IPS DF 6.9 (cell line): ENCODE measurements at places on chromosomes 12 and 14.

DNA sequence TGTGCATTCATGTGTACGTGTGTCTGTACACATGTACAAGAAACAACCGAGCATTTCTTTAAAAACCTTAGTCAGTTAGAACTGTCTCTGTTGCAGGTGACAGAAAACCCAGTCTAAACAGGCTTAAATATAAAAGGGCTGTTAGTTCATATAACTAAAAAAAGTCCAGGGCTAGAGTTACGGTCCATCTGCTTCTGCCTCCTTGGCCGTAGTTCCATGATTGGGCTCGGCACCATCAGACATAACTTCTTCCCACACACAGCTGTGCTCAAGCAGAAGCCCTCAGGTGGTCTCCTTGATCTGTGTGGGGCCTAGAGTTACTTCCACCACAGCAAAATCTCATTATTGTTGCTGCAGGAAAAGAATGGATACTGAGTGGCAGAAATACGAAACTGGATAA, 34.6 kb downstream of the CKB start:
- DNase-seq, result no peak

DNA sequence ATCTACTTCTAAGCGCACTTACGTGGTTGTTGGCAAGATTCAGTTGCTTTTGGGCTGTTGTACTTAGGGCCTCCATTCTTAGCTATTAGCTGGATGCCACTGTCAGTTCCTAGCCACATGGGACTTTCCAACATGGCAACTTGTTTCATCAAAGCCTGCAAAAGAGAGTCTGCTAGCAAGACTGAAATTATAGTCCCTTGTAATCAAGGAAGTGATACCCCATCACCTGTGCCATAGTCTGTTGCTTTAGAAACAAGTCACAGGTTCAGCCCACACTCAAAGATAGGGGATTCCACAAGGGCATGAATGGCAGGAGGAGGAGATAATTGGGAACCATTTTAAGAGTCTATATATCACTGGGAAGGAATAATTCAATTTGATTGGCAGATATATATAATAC, 27.1 kb upstream of the SLC17A8 start:
- no peak for DNase-seq

GRCh38 chr14:90319634-90320541, 11.9 kb downstream of the NRDE2 start:
- DNase-seq, result no peak

GRCh38 chr12:91094032-91094662, 17.1 kb downstream of the LUM start:
- no peak for DNase-seq

- DNase-seq, result no peak
These were observed 8.6 kb upstream of the OSBPL8 start for GRCh38 chr12:76568130-76568529.

GRCh38 chr12:24840046-24840800, 108.7 kb downstream of the BCAT1 start:
- no peak for DNase-seq

DNA sequence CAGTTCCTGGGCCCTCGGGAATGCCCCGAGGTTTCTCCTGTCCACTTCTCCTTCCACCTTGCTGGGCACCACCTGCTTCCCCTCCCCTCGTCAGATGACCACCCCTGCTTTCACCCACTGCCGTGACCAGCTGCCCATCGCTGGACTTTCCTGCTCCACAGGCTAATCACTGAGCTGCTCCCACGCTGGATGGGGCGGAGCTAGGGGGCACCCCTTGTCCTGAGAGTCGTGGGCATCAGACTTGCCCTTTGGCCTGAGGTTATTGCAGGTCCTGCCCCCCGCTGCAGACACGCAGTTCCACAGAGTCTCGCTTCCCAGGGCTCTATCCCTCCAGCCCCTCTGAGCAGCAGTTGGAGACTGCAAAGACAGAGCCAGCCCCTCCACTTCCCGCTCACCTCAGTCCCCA, 427 bp downstream of the SLC6A12 start:
- DNase-seq, result no peak

GRCh38 chr14:28468191-28469151, 298.1 kb upstream of the FOXG1 start:
- no peak for DNase-seq
